ENCODE measurements at places on chromosomes 2 and 18.

GRCh38 chr18:46397174-46397573, 259.8 kb downstream of the LOXHD1 start:
- no peak for DNase-seq

DNA sequence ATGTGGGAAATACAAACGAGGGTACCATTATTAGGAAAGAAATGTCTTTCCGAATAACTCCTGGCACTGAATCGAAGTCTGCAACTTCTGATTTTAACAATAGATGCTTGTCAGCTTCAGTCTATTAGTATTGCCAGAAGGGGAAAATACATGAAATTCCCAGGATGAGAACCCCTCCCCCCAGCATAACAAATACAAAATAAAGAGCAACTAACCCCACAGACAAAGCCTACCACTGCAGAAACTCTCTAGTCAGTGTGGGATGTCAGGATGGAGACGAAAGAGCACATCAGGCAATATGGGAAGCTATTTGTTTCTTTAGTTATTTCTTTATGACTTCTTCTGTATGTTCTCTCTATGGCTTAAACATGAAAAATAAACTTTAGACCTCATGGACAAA, 365.0 kb upstream of the CDH2 start:
- no peak for DNase-seq

- DNase-seq, result no peak
These were observed 17.3 kb downstream of the CAPN10 start for GRCh38 chr2:240603846-240604245.

DNA sequence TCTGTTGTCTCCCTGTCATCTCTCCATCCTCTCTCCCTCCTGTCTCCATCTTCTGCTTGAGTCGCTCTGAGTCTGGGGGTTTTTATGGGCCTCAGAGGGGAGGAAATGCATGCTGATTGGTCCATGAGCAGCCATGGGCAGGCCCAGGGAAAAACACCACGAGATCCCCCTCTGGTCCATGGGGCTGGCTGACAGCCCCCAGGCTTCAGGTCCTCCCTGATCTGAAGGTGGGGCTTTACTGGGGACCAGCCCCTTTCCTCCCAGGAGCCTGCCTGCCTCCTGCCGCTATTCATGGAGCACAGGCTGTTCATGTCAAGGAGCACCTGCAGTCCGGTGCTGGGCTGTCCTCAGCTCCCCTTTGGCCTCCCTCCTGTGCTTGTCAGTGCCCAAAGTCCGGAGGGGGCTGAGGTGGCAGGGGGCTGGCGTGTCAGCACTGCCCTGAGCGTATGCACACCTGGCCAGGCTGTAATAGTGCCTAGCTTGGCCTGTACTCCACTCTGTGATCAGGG, 59.6 kb upstream of the DLX2 start:
- no peak for DNase-seq

GRCh38 chr2:196166876-196167275, 4.5 kb downstream of the STK17B start:
- peak; percentile 63 for DNase-seq

DNA sequence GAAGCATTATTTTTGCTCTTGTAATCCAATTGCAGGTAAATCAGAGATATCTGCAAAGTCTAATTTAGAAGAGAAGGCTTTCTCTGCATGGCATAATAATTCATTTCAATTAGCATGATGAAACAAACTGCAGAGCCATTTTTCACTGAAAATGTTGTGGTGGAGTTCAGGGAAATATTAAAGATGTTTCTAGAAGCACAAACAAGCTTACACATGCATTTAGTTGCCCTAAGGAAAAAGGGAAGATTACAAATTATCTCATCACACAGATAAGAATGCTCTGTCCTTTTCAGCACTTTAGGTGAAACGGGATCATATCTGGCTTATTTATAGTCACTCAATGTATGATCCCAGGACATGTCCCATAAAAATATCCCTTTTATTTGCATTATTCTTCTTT, 252.1 kb upstream of the TANK start:
- DNase-seq, result no peak

GRCh38 chr2:230864605-230865306, at the start of gene ITM2C:
ITM2C (plus strand) TSS chr2:230864942; CDS start chr2:230865026, 84 bp downstream.
- DNase-seq, result peak; percentile 53

DNA sequence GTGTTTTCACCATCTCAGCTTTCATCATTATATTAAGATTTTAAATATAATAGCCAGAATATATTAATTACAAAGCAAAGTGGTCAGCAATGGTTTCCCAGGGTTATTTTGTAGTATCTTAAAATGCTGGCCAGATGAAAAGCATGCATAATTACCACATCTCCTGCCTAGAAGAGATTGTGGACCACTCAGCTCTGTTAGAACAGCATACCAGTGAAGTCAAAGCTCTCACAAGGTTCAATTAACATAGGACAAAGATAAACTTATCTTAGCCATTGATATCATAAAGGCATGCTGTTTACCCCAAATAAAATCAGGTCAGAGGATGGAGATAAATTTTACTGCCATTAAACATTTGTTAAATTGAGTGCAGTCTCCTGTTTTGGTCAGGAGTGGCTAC, 19.3 kb upstream of the PDE1A start:
- DNase-seq, result no peak
